ENCODE measurements at places on chromosomes 4 and X.

DNA sequence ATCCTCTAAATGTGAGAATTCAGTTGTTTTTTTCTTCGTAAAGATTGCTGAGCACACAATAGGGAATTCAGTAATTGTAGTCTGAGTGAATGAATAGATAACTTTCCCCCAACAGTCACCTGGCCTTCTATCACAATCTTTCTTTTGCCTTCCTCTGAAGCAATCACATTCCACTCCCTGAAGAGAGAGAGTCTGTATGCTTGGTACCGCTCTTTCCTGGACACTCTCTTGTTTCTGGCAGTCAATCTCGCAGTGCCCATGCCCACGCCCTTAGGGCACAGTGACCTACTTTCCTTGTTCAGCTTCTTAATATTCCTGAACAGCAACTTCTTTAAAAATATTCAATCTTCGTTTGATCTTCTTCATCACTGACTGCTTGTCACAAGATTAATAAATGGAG, 255.9 kb downstream of the ADAMTS3 start:
- DNase-seq: no peak

GRCh38 chr4:143397887-143398286, 61.2 kb downstream of the GAB1 start:
- no peak for DNase-seq

- peak; percentile 20 for DNase-seq
These were observed 608 bp downstream of the TAF1 start for GRCh38 chrX:71366674-71367256.

GRCh38 chr4:65071564-65071963, 598.7 kb downstream of the EPHA5 start:
- no peak for DNase-seq

DNA sequence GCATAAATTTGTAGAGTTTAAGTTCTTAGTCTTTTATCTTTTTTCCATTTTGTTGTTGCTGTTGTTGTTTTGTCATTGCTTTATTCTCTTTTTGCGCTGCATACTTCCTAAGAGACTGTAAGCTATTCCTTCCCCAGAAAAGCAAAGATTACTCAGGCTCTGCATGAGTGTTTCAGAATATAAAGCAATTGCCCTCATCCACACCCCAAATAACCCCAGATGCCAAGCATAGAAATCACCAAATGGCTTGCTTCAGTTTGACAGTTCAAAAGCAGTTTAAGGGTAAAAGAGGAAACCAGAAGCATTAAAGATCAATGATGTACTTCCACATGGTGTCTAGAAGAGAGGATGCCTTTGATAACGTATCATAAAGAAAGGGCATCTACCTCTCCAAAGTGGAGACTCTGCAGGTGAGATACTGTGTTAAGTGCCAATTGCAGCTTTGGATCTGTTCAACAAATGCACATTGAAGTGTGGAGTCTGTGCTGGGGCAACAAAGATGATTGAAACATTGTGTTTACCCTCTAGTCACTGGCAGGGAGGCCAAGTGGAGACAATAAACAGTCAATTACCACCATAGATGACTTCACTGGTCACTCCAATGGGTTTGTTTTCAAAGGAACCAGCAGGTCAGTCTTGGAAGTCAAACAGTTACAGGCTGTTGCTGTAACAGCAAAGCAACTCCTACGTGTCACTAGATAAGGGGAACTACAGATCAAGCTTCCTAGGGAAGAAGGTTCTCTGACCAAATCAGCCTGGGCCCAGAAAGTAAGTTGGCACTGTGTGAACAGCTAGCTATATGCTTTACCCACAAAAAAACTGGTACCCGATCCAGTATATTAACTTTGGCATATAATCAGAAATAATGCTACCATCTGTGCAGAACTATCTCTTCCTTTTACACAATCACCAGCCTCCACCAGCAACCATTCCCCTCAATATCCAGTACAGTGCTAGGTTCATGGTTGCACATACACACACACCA, 40.6 kb upstream of the IL21 start:
- no peak for DNase-seq

DNA sequence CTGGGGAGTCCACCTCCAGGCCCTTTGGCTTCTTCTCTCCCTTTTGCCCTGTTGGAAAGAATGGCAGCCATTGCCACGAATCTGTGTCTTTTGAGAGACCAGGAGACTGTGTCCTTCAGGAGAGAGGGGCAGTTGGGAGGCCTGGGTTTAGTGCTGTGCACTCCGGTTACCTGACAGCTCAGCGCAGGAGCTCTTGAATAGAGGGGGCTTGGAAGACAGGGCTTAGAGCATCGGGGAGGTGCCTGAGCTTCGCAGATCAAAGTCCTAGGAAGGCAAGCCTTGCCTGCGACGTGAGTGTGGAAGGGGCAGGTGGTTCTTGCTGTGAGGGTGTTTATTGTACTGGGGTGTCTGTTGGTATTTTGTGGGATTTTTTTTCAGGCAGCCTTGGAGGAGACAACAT, 41.9 kb upstream of the TADA2B start:
- no peak for DNase-seq

DNA sequence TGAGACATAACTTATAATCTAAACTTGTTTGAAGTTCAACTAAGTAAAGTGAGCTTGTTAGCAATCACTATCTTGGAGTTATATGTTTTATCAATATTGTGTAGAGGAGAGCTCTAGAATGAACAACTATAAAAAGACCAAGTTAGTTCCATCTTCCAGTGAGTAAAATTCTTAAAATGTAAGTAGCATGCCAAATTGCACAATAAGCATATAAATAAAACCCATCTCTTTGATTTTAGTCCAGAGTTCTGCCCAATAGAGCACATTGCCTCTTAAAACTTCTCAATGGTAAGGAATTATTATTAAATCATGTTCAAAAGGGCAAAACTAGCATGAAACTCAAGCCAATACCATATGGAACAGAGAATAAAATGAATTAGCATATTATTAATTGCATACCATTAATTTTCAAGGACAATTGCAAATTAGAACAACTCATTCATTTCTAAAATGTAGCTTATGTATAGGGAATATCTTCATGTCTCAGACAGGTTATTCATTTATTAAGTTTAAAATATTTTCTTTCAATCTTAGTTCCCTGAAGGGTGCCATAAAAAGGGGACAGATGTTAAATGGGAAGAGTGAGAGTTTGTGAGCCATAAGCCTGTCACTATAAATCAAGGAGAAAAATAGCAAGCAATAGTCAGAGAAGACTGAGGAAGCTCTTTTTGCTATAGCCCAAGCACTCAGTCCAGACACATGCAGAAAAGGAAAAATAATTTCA, 507.6 kb downstream of the CENPC start:
- DNase-seq: no peak

GRCh38 chr4:110751183-110751582, 128.3 kb upstream of the PITX2 start:
- no peak for DNase-seq

- no peak for DNase-seq
These were observed 24.6 kb upstream of the WWC2 start for GRCh38 chr4:183074288-183074990.

DNA sequence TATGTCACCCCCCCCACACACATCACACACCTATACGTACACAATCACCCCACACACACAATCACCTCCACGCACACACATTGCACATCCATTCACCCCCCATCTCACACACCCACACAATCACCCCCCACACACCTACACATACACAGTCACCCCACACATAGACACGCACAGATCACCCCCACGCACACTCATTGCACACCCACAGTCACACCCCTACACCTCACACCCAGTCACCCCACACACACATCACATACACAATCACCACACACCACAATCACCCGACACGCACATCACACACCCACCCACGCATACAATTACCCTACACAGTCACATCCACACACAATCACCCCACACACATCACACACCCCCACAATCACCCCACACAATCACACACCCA, 15.9 kb upstream of the TADA2B start:
- no peak for DNase-seq
